Activated CD4-positive, alpha-beta memory T cell treated with anti-CD3 and anti-CD28 coated beads, Interleukin-2, amount 10 ng/mL, durations not matched to agents 7 days and 5 days (primary cell): ENCODE measurements at places on chromosomes 12 and 14. TPM values are rescaled to one million over a fixed set of nuclear protein-coding genes. Genes with fewer than 3 reads are reported as not detected.

DNA sequence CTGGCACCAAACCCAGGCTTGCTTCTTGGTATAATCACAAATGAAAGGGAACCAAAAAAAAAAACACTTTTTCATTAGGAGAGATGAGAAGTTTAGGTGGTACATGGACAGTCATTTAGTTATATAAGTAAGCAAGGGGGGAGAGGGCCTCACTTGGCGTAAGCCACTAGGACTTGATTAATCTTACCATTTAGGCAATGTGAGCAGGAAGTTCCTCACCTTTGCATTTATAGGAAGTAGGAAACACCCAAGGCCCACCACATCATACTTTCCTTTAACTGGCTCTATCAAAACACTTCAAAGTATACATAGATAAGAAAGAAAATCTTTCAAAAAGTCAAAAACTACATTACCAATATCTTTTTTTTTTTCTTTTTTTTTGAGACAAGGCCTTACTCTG, 6.7 kb upstream of the RPS6KA5 start:
- peak; percentile 40 for DNase-seq

DNA sequence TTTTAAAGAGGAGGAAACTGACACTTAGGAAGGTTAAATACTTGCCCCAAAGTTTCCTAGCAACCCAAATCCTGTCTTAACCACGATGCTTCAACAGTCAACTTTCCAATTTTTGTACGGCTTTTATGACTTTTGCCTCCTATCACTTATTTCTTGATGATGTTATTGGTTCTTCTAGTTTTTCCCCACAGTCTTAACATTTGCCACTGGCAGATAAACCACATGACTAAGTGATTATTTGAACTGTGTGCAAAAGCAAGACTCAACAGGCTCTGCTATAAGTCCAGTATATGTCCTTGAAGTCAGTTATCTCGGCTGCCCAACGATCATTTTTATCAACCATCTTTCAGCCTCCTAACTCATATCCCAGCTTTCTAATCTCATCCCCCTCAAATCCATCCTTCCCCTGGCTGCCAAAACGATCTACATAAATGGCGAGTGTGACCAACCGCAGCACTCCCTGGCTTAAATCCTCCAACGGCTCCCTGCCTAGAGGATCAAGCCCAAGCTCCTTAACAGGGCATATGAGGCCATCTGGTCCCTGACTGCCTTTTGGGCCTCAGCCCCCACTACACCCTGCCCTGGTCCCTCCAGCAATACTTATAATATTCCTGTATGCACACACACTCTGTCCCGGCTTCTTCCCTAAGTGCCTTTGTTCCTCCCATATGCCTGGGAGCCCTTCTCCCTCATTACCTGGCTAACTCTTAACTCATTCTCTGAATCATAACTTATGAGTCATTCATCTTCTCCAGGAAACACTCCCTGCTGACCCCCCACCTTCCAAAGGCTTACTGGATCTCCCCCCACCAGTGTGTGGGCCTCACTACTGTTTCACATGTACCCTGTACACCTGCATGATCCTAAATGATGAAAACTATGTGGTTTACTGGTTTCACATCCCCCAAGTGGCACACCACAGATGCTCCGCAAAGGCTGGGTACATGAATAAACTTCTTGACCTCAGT, 8.8 kb downstream of the VPS37B start:
- DNase-seq: peak; percentile 62

Gene MYF5
- not detected for total RNA-seq

Gene SSPN
- total RNA-seq: not detected

- DNase-seq: no peak
Measured at GRCh38 chr12:85507456-85507855, 227.4 kb downstream of the ALX1 start.

Gene CFL2
- total RNA-seq: 9.0 TPM

Gene TBC1D30
- total RNA-seq: 0.13 TPM
